ENCODE measurements at places on chromosomes 5 and 9.

DNA sequence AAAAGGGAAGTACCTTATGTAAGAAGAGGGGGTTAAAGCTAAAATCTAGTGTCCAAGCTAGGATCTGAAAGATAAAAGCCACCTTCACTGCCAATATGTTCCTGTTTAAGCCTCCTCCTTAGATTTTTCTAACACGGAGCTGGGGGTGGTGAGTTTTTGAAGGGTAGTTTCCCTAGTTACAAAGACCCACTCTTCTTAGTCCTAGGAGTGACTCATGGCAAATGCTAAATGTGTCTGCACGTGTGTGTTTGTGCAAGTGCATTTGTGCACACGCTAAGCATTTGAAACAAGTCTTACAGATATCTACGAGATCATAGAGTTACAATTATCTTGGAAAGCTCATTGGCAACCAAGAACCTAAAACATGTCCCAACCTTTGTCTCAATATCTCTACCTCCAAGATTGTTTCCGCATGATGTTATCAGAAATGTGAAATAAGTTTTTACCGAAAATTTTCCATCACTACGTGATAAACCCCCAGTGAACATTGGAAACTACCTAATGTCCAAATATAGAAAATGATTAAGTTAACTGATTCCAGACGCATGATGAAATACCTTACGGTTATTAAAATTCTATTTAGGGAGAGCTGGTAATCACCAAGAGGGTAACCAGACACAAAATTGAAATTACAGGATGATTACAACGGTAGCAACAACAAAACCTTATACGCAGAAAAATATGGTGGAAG, 78.0 kb upstream of the HRH2 start:
- no peak for DNase-seq

GRCh38 chr9:136193891-136194279, 11.0 kb downstream of the LHX3 start:
- DNase-seq = no peak

GRCh38 chr9:88658311-88658822, 123.4 kb downstream of the NXNL2 start:
- DNase-seq = no peak

- DNase-seq = no peak
Observed at GRCh38 chr5:155389498-155389897, 375.9 kb downstream of the KIF4B start.

Measured in iPS DF 19.7 (cell line).